Right atrium auricular region (tissue), 2 donors: ENCODE measurements at places on chromosomes 11 and 22. TPM values are rescaled to one million over a fixed set of nuclear protein-coding genes. Genes with fewer than 3 reads are reported as not detected.
A peak's percentile ranks its signal among the peaks of the same experiment; 100 is the strongest.

GRCh38 chr22:39352306-39352891 is 2.6 kb downstream of the SYNGR1 start:
- no peaks in the 10 kb centered on the region for H3K36me3 ChIP-seq
- no peaks in the 10 kb centered on the region for H3K4me1 ChIP-seq
- no peak overlapping the region for H3K27ac ChIP-seq
- H3K27me3 ChIP-seq = no peaks in the 10 kb centered on the region

NLRX1 gene
- total RNA-seq = 16.9 TPM

- DNase-seq = peak; percentile 64
- no peaks in the 10 kb centered on the region for H3K4me1 ChIP-seq
- peak overlapping the region; percentile 97 for H3K4me3 ChIP-seq
- H3K36me3 ChIP-seq = peaks cover 12% of the 10 kb centered on the region
- no peaks in the 10 kb centered on the region for H3K27me3 ChIP-seq
Measured at GRCh38 chr11:117143390-117143789, 697 bp upstream of the PAFAH1B2 start.

KRTAP5-10 gene
- not detected for total RNA-seq

DNA sequence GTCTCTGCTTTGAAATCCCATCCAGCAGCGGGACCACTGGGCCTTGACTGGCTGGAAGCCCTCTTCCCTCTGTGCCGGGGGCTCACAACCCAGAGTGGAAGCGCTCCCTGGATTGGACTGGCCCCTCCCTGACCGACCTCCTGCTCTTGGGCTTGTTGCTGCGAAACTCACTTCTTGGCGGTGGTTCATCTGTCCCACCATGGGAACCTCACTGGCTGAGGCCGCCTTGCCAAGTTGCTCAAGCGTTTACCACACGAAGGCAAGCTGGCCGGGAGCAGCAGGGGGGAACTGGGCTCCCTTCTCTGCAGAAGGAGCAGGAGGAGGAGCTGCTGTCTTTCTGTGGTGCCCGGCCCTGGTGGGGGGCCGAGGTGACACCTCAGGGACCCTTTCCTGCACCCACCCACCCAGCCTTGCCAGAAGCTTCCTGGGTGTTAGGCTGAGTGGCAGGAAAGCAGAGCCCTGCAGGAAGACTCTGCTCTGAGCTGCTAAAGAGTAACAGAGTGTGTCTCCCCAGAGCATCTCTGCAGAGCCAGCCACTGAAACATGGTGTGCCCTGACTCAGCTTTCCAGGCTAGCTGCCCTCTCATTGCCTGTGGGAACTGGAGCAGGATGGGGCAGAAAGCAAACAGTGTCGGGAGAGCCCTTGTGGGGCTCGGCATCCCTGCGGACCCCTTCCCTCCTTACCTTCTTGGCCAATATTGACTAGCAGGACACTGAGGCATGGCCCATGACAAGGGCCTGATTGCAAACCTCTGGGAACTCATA is 88.5 kb upstream of the ALX4 start:
- H3K36me3 ChIP-seq = no peaks in the 10 kb centered on the region
- H3K27ac ChIP-seq = no peak overlapping the region
- no peaks in the 10 kb centered on the region for H3K4me1 ChIP-seq
- no peak for DNase-seq

CSNK2A3 gene
- 1.3 TPM for total RNA-seq

- no peak overlapping the region for H3K27ac ChIP-seq
- H3K36me3 ChIP-seq = no peaks in the 10 kb centered on the region
- H3K27me3 ChIP-seq = no peaks in the 10 kb centered on the region
- DNase-seq = no peak
Measured at GRCh38 chr11:80816966-80817365, 1376.1 kb upstream of the TENM4 start.

IL17REL gene
- total RNA-seq = not detected

NCF4 gene
- 7.0 TPM for total RNA-seq

GAL gene
- not detected for total RNA-seq

GRCh38 chr11:26976389-26976788 is 17.5 kb upstream of the FIBIN start:
- no peaks in the 10 kb centered on the region for H3K36me3 ChIP-seq
- H3K27me3 ChIP-seq = no peaks in the 10 kb centered on the region
- DNase-seq = no peak
- no peaks in the 10 kb centered on the region for H3K4me1 ChIP-seq
- no peak overlapping the region for H3K27ac ChIP-seq

TP53AIP1 gene
- not detected for total RNA-seq

FOLH1 gene
- not detected for total RNA-seq

DNA sequence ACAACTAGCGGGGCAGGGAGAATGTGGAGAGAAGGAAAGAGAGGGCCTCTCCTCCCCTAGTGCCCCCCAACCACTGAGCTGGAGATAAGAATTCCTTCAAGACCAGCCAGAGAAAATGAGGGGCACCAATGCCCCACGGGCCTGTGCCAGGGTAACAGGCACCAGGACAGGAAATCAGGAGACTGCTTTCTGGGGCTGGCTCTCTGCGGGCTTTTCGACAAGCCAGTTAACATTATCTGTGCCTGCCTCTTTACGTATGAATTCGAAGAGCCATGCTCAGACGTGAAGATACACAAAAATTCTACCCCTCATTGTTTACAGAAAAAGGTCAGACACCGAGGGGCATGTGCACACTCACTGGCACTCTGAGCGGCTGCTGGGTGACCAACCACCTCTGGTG is 52.1 kb downstream of the MYH9 start:
- no peak for DNase-seq
- H3K27ac ChIP-seq = peak overlapping the region; percentile 98
- no peak overlapping the region for H3K4me3 ChIP-seq
- no peaks in the 10 kb centered on the region for H3K4me1 ChIP-seq
- peaks cover 86% of the 10 kb centered on the region for H3K36me3 ChIP-seq

SLC22A6 gene
- total RNA-seq = not detected

ZNF280B gene
- 1.2 TPM for total RNA-seq

RFPL1 gene
- total RNA-seq = not detected

- H3K27me3 ChIP-seq = no peaks in the 10 kb centered on the region
- no peak for DNase-seq
- H3K27ac ChIP-seq = no peak overlapping the region
- H3K4me1 ChIP-seq = peaks cover 4% of the 10 kb centered on the region
- peaks cover 4% of the 10 kb centered on the region for H3K36me3 ChIP-seq
- H3K4me3 ChIP-seq = no peak overlapping the region
Measured at GRCh38 chr11:128784059-128784804, 82.9 kb downstream of the KCNJ1 start.

BDNF gene
- total RNA-seq = 0.20 TPM

DNA sequence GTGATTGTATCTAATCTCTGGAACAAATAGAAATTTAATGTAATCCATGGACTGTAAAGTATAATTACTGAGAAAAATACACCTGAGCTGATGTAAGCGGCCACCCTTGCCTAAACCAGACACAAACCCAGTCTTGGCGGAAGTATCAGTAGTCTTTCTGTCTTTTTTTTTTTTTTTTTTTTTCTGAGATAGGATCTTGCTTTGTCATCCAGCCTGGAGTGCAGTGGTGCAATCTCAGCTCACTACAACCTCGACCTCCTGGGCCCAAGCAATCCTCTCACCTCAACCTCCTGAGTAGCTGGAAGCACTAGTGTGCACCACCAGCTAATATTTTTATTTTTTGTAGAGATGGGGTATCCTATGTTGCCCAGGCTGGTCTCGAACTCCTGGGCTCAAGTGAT is 5.5 kb upstream of the CXCR5 start:
- H3K27me3 ChIP-seq = no peaks in the 10 kb centered on the region
- no peaks in the 10 kb centered on the region for H3K36me3 ChIP-seq
- no peak overlapping the region for H3K4me3 ChIP-seq

TMEM138 gene
- total RNA-seq = 12.6 TPM

DNA sequence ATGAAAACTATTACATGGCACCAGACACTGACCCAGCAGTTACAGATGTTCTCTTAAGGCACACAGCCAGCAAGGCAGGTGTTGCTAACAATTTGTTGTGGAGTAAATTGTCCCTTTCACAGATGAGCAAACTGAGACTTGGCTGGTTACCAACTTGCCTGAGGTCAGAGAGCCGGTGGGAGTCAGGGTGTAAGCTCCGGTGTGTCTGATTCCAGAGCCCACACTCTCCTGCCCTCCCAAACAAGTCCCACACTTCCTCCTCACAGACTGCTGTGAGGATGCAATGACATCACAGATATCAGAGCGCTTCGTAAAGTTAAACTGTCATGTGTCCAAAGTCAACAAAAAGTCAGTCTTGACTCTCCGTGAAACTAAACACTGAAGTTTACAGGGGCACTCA is 12.5 kb downstream of the GDPD5 start:
- no peaks in the 10 kb centered on the region for H3K36me3 ChIP-seq
- H3K27me3 ChIP-seq = no peaks in the 10 kb centered on the region
- H3K4me3 ChIP-seq = no peak overlapping the region
- H3K4me1 ChIP-seq = no peaks in the 10 kb centered on the region
- DNase-seq = no peak

GRCh38 chr11:33787076-33787475 is 12.8 kb upstream of the FBXO3 start:
- H3K4me1 ChIP-seq = no peaks in the 10 kb centered on the region
- H3K36me3 ChIP-seq = no peaks in the 10 kb centered on the region
- H3K4me3 ChIP-seq = no peak overlapping the region
- DNase-seq = no peak

GRCh38 chr11:90493379-90493778 is 270.5 kb upstream of the CHORDC1 start:
- H3K4me1 ChIP-seq = no peaks in the 10 kb centered on the region
- no peak overlapping the region for H3K4me3 ChIP-seq
- no peak overlapping the region for H3K27ac ChIP-seq
- no peak for DNase-seq

DNA sequence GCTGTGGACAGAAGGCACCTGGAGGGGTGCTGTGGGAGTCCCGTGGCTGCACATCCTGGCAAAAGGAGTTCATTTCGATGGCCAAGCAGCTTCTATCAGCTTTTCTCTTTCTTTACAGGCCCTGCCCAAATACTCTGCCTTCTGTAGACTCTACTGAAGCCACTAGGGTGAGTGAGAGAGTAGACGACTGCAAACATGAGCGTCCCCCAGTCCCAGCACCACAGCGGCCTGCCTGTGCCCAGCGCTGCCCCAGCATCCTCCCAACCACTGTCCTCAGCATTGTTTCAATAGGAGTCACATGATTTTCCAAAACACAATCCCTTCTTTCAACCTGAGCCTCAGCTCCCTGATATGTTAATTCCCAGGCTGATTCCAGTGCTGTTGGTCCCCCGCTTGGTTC is 110.0 kb downstream of the KIRREL3 start:
- no peak overlapping the region for H3K4me3 ChIP-seq
- H3K27me3 ChIP-seq = no peaks in the 10 kb centered on the region
- DNase-seq = no peak
- peaks cover 15% of the 10 kb centered on the region for H3K4me1 ChIP-seq
- H3K36me3 ChIP-seq = no peaks in the 10 kb centered on the region

- H3K27me3 ChIP-seq = no peaks in the 10 kb centered on the region
- H3K4me1 ChIP-seq = peaks cover under 1% of the 10 kb centered on the region
- H3K27ac ChIP-seq = no peak overlapping the region
- DNase-seq = no peak
- H3K4me3 ChIP-seq = no peak overlapping the region
Measured at GRCh38 chr22:28351476-28351875, 328.2 kb downstream of the TTC28 start.

OR4D5 gene
- total RNA-seq = not detected

DNA sequence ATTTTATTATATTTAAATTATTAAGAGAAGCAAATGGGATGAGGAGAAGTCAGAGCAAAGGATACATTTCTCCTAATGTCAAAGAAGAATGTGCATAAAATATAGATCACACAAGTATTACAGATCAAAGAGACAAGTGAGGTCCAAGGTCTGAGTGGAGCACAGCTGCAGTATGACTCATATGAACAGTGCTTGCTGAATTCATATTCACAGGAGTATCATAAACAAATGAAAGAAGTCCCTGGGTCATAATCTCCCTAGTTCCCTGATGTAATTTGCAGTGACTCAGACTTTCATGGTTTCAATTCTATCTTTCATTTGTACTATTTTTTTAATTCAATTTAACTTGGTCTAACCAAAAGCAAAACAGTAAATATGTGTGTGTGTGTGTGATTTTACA is 499.0 kb upstream of the CCDC179 start:
- no peaks in the 10 kb centered on the region for H3K27me3 ChIP-seq
- H3K36me3 ChIP-seq = no peaks in the 10 kb centered on the region
- no peak overlapping the region for H3K27ac ChIP-seq
- no peak for DNase-seq

PUS3 gene
- total RNA-seq = 3.1 TPM

GRCh38 chr11:67167719-67168118 is 48.7 kb downstream of the KDM2A start:
- no peak overlapping the region for H3K27ac ChIP-seq
- H3K36me3 ChIP-seq = no peaks in the 10 kb centered on the region
- no peak overlapping the region for H3K4me3 ChIP-seq
- no peaks in the 10 kb centered on the region for H3K27me3 ChIP-seq
- no peak for DNase-seq

MUC2 gene
- total RNA-seq = not detected

TMEM45B gene
- total RNA-seq = not detected

SCGB1D2 gene
- not detected for total RNA-seq

- H3K4me3 ChIP-seq = no peak overlapping the region
- H3K36me3 ChIP-seq = no peaks in the 10 kb centered on the region
- no peaks in the 10 kb centered on the region for H3K27me3 ChIP-seq
- peak; percentile 49 for DNase-seq
Measured at GRCh38 chr22:48391171-48391711, 1436.4 kb downstream of the BRD1 start.

SLC6A5 gene
- 0.11 TPM for total RNA-seq

GRCh38 chr22:43772831-43773230 is 39.3 kb downstream of the EFCAB6 start:
- H3K4me3 ChIP-seq = no peak overlapping the region
- DNase-seq = no peak

GRCh38 chr11:19244621-19245020 is 3.9 kb upstream of the E2F8 start:
- no peak overlapping the region for H3K27ac ChIP-seq
- peaks cover 8% of the 10 kb centered on the region for H3K27me3 ChIP-seq
- no peaks in the 10 kb centered on the region for H3K36me3 ChIP-seq

- H3K4me1 ChIP-seq = peaks cover 31% of the 10 kb centered on the region
- H3K4me3 ChIP-seq = no peak overlapping the region
- no peak for DNase-seq
- no peaks in the 10 kb centered on the region for H3K36me3 ChIP-seq
Measured at GRCh38 chr11:63564056-63564774, 1.0 kb upstream of the PLAAT2 start.

TRPT1 gene
- 95.8 TPM for total RNA-seq

NDUFS3 gene
- total RNA-seq = 125 TPM

TIMM8B gene
- total RNA-seq = 54.3 TPM

DNA sequence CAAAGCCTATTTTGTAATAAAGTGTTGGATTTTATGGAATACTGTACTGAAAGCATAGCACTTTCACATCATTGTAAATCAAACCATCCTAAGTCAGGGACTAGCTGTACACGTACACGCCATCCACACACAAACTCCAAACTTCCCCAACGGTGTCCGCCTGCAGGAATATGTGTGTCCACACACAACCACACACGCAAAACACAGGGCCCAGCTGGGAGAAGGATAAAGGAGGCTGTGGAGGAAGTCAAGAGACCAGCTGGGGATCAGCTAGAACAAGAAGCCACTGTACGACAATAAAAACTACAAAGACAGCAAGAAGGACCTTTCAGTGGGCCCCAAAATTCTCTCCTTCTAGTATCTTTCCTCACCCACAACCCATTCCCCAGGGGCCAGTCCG is 1.6 kb downstream of the TRIM29 start:
- H3K27me3 ChIP-seq = no peaks in the 10 kb centered on the region
- H3K4me3 ChIP-seq = no peak overlapping the region
- H3K36me3 ChIP-seq = no peaks in the 10 kb centered on the region
- no peak for DNase-seq
- H3K4me1 ChIP-seq = no peaks in the 10 kb centered on the region

TENM4 gene
- total RNA-seq = 0.30 TPM
